Renal cortical epithelial cell (primary cell): ENCODE measurements at places on chromosomes 16 and 17. TPM values are rescaled to one million over a fixed set of nuclear protein-coding genes. Genes with fewer than 3 reads are reported as not detected.

The ACSM2A gene
- 21.7 TPM in 1 of 2 replicates, not detected in the other for total RNA-seq

The NPIPB13 gene
- total RNA-seq, result 0.52 and 1.4 TPM in 2 replicates

The MT1M gene
- total RNA-seq, result 2.8 and 38.0 TPM in 2 replicates

The CBLN1 gene
- not detected in 2 replicates for total RNA-seq

The MT1A gene
- total RNA-seq, result 0.89 and 4.3 TPM in 2 replicates

The TOB1 gene
- total RNA-seq, result 8.5 and 19.5 TPM in 2 replicates

The HOXB8 gene
- 8.3 and 65.8 TPM in 2 replicates for total RNA-seq

The ABCC3 gene
- total RNA-seq, result 28.3 and 250 TPM in 2 replicates

The TEKT1 gene
- total RNA-seq, result not detected in 2 replicates

The CTRL gene
- 0.15 and 0.69 TPM in 2 replicates for total RNA-seq

The RTN4RL1 gene
- total RNA-seq, result 0.35 and 4.3 TPM in 2 replicates

The C1QTNF8 gene
- total RNA-seq, result not detected in 2 replicates

The SLC35G6 gene
- not detected in 2 replicates for total RNA-seq

The PRRT2 gene
- 0.25 and 0.35 TPM in 2 replicates for total RNA-seq

The NPB gene
- total RNA-seq, result 0.25 and 3.3 TPM in 2 replicates

The TBC1D3H gene
- total RNA-seq, result not detected in 2 replicates

The MYH1 gene
- not detected in 2 replicates for total RNA-seq

The FOXN1 gene
- total RNA-seq, result not detected in 2 replicates

The FXR2 gene
- total RNA-seq, result 35.0 and 64.4 TPM in 2 replicates

The DBNDD1 gene
- total RNA-seq, result 14.4 and 24.2 TPM in 2 replicates

The CCL17 gene
- not detected in 2 replicates for total RNA-seq

The SPNS3 gene
- 0.50 and 1.0 TPM in 2 replicates for total RNA-seq

The SOX8 gene
- total RNA-seq, result 0.20 TPM in 1 of 2 replicates, not detected in the other

The INCA1 gene
- 0.40 and 0.69 TPM in 2 replicates for total RNA-seq

The FGF11 gene
- 3.3 and 10.7 TPM in 2 replicates for total RNA-seq

The CA10 gene
- total RNA-seq, result not detected in 2 replicates

The STX1B gene
- 0.80 TPM in 1 of 2 replicates, not detected in the other for total RNA-seq

The AOC2 gene
- 0.52 and 0.70 TPM in 2 replicates for total RNA-seq

The TAT gene
- total RNA-seq, result not detected in 2 replicates

The SNF8 gene
- total RNA-seq, result 83.9 and 133 TPM in 2 replicates

The DOC2A gene
- 0.80 TPM in 1 of 2 replicates, not detected in the other for total RNA-seq

The PTX4 gene
- not detected in 2 replicates for total RNA-seq

The SPOP gene
- 40.3 and 54.2 TPM in 2 replicates for total RNA-seq

The TK1 gene
- 4.3 and 54.5 TPM in 2 replicates for total RNA-seq

The PRAC2 gene
- not detected in 2 replicates for total RNA-seq

The CLDN7 gene
- total RNA-seq, result 25.1 and 306 TPM in 2 replicates

The DNAH2 gene
- 0.15 TPM in 1 of 2 replicates, not detected in the other for total RNA-seq

The TBC1D26 gene
- not detected in 2 replicates for total RNA-seq

The SRP68 gene
- total RNA-seq, result 21.9 and 85.4 TPM in 2 replicates

The KRT40 gene
- total RNA-seq, result not detected in 2 replicates

The DDX28 gene
- 12.9 TPM in 2 replicates for total RNA-seq

The SDR42E1 gene
- total RNA-seq, result 17.9 and 20.8 TPM in 2 replicates

The EVPLL gene
- total RNA-seq, result 0.10 TPM in 1 of 2 replicates, not detected in the other

The CLEC19A gene
- not detected in 2 replicates for total RNA-seq
